ENCODE measurements at places on chromosomes 1 and 21. TPM values are rescaled to one million over a fixed set of nuclear protein-coding genes. Genes with fewer than 3 reads are reported as not detected.

TAS1R1 gene
- total RNA-seq: not detected

- no peak for DNase-seq
Observed at GRCh38 chr1:160664573-160665051, 17.8 kb upstream of the SLAMF1 start.

KMO gene
- total RNA-seq: not detected

DNA sequence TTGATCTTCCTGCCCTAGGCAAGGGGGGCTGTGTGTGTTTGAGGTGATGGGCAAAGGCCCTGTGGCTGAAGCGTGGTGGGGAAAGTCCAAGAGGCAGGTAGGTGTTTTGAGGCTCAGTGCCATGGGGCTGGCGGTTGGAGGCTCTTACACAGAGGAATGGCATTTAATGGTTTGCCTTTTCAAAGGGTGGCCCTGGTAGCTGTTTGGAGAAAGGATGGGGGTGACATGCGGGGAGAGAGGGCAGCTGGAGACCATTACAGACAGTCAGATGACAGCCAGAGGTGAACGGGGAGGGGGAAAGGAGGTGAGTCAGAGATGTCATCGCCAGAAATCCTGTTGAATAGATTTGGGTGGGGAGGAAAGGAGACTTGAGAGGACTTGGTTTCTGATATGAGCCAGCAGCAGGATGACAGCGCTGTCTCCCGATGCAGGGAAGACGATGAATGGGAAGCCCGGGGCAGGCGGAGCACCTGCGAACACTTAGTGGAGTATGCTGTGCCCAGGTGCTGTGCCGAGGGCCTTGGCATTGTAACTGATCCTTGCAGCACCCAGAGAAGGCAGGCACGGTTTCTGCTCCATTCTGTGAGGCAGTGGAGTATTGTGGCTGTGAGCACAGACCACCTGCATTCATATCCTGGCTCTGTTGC lies 56.3 kb downstream of the MAN1C1 start:
- DNase-seq: no peak

PIK3C2B gene
- total RNA-seq: 51.6 TPM

EPS8L3 gene
- total RNA-seq: 1.2 TPM

DNA sequence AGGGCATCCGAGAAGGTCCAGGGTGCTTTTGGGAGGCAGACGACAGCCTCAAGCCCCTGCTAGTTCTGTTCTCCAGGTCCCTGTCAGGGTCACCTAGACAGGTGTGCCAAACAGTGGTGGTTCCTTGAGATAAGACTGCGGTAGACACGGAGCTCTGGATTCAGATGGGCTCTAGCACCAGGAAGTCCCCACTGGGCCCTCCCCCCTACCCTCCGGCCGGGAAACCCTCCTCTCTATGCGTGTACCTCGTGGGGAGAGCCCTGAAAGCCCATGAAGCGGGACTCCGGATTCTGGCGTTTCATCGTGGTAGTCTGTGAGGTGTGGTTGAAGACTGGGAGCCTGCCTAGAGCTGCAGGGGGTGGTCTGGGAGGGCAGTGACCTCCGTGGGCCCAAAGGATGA lies 2.1 kb upstream of the KCNA2 start:
- no peak for DNase-seq

GRCh38 chr1:154463512-154463990 lies 38.5 kb upstream of the TDRD10 start:
- no peak for DNase-seq

DNA sequence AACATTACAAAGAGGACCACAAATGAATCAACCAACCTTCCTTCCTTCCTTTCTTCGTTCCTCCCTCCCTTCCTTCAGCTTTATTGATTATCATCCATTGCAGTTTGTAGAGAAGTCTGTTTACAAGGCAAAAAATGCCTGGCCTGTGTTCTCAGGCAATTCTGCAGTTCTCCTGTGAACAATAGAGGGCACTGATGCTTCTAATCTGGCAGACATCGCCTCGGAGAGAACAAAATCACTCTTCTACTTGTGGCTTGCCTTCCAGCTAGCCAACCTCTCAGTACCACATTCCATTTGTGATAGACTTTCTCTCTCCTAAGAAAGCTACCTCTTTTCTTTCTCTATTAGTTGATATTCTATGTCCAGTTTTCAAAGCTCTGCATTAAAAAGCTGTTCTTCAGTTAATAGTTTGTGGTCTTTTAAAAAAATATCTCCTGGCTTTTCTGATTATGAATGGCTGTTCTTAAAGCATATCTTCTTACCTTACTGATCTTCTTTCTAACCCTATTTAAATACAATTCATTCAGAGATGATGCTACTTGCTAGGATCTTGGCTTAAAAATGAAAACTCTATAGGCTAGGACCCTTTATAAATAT lies 26.9 kb upstream of the ESRRG start:
- DNase-seq: no peak

C1orf116 gene
- 30.2 TPM for total RNA-seq

PGLYRP4 gene
- not detected for total RNA-seq

- no peak for DNase-seq
Observed at GRCh38 chr21:14382486-14382834, 486 bp downstream of the HSPA13 start.

- DNase-seq: no peak
Observed at GRCh38 chr1:240417317-240417716, 194.6 kb downstream of the GREM2 start.

- DNase-seq: peak; percentile 51
Observed at GRCh38 chr1:156816561-156817328, at the start of gene SH2D2A. SH2D2A (minus strand) TSS chr1:156816848; CDS start chr1:156816708, 140 bp downstream.

DNA sequence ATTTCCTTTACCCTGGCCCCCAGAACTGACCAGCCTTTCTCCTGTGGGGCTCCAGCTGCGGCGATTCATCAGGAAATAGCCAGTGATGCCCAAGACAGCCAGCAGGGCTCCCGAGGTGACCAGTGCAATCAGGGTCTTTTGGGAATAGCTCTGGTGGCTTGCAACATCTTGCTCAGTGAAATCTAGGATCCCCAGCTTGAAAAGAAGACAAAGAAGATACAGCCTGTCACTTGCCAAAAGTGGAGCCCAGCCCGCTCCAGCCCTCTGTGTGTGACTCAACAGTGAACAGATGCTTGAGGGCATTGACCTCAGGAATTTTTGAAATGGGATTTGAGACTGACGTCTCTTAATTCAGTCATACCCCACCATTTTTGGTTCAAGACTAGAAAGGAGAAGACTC lies 22.3 kb downstream of the CD34 start:
- no peak for DNase-seq

DNA sequence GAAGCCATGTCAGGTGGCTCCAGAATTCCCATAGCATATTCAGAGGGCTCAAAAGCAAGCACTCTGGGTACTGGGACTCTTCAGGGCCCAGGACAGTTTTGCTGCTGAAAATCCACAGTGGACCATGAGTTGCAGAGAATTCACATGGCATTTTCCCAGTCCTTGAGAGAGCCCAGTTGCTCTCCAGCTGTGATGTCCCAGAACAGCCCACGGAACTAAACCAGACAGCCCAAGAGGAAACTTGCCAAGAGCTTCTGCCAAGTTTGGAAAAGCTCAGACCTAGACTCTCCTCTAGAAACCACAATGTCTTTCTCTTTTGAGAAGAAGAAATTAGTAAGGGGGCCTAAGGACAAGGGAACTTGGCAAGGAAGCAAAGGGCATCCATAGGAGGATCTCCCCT lies 69.4 kb downstream of the RGS2 start:
- no peak for DNase-seq

LCA5L gene
- 1.8 TPM for total RNA-seq

UTS2 gene
- total RNA-seq: 23.8 TPM

GRCh38 chr1:151858886-151859665 lies 5.6 kb upstream of the THEM5 start:
- no peak for DNase-seq

- no peak for DNase-seq
Observed at GRCh38 chr1:201409440-201409839, 10.3 kb upstream of the LAD1 start.

DNA sequence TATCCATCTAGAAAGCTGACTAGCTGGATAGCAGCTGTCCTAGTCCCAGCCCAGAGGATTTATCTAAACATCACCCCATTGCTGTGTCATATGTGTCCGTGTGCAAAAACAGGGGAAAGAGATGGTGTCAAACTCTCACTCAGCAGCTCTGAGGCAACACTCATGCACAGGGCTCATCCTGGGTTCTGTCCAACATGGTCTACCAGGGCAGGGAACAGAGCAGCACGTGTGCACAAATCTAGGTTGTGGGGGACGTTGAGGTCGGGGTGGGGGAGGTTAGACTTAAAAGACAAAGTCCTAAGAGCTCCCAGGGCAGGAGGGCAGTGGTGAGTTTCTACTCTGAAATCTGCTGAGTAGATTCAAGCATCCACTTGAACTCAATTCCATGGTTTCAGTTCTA lies 16.2 kb downstream of the PI4KB start:
- no peak for DNase-seq

DNA sequence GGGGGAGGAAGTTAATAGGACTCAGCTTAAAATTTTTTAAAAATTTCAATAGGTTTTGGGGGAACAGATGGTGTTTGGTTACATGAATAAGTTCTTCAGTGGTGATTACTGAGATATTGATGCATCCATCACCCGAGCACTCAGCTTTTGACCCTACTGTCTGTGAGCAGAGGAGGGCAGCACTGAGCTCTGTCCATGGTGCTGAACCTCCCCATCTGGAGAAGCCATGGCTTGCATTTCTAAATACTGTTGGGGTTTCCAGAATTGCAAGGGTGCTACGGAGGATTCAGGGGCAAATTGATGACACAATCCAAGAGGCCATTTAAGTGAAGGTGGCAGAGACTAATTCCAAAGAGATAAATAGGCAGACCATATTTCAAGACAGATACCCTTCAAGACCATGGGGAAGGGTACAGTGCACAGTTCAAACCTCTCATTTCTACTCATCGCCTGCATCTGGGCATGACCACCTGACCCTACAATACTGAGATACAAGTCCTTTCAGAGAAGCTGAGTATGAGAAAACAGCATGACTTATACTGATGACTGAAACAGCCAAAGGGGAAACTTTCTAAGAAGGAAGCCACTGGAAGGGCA lies 17.2 kb downstream of the SYT2 start:
- DNase-seq: peak; percentile 46

DNA sequence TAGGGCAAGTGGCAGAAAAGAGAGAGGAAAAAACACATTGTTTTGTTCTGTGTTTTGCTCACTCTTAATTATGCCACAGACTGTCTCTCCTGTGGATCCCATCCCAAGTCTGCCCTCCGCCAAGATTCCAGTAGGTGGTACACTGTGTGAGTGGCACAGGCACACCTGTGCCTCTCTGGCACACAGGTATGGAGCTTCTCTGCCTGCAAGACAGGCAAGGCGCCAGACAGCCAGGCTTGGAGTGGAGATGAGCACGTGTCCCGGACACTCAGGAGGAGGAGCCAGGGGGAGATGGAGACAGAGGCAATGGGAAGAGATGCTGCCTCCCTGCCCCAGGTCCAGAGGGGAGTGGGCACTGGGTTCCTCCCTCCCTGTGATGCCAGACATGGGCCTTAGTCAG lies 6.5 kb upstream of the GRIK3 start:
- DNase-seq: no peak

DNA sequence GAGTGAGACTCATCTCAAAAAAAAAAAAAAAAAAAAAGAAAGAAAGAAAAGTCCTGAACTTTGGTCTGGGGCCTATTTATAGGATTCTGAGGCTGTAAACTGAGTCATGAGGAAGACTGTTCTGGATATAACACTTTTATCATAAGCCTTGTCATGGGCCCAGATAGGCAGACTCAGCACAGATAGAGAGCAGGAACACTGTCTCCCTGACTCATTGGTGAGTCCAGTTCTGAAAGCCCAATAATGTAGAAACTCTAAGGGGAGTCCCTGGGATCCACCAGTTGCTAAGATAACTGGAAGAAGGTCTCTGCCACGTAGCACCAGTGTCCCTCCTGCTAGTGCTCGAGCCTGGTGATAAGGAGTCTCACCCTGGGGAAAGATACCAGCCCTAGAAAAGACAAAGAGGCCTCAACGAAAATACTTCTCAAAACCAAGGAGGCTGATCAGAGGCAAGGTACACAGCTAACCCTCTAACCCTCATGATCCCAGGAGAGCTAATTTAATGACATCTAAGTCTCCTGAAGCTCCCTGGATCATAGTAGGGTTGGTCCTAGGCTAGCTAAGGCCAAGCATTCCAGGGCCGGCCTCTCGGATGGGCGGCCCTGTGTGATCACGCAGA lies 43.5 kb downstream of the LPAR3 start:
- no peak for DNase-seq

DNA sequence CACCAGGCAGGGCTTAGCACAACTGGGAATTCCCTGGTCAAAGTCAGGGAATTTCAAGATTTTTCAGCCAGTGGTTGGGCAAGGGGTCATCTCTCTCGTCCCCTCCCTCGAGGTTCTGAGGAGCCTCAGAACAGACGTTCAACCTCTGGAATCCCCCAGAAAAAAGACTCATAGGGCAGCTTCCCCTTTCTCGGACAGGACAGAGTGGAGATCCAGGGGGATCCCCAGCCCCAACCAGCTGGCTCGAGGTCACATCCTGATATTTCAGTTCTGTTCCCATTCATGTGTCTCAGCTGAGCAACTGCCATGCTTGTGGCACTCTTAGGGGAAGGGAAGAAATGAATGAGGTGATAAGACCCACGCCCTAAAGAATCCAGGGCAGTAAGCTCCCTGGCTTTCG lies 4.9 kb upstream of the LAD1 start:
- DNase-seq: no peak

LCE1B gene
- total RNA-seq: not detected

DNA sequence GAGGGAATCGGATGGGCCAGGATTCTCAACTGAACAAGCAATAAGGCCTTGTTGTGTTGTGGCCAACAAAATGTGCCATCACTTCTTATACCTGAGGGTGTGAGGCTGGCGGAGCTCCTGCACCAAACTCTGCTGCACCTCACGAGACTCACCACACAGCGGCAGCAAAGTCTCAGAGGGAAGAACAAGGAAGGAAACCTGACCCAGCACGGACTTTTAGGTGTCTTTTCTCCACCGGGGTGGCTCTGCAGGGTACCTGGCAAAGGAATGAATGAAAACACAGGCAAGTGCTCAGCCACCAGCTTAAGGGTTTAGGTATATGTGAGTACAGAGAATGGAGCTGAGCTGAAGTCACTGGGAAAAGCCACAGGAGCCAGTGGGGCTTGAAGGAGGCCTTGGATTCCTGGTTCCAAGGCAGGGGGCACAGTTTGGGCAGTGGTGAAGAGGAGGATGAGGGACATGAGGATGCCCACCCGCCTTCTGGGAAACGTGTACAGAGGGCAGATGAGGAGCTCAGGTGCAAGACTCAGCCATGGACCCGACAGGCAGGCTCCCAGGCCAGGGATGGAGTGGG lies 31.1 kb upstream of the HSD3B1 start:
- DNase-seq: peak; percentile 74

DNA sequence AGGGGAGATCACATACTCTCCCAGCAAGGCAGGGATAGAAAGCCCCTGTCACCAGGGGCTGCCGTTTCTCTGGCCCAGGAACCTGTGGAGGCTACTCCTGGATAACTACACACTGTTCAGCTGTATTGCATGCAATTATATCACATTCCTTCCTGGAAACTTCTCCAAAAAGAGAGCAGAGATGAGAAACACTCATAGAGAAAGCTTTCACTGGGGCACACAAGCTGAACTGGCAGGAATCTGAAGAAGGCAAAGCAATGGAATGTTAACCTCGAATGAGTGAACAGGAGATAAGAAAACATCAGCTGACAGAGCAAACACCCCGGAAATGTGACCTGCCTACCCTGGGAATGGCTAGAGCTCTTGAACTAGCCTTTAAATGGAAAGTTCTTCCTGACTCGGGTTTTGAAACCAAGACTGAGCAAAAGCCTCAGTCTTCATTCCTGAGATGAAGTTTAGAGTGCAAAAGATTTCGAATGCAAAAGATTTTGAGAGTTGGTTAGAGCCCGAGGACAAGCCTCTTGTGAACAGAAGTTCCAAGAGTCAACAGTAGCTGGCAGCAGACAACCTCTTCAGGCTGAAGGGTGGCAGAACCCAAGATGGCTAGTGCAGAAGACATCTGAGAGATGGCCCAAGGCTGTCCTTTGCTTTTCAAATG lies 32.3 kb downstream of the CCN1 start:
- DNase-seq: peak; percentile 98

- DNase-seq: no peak
Observed at GRCh38 chr1:234281826-234282489, 91.3 kb upstream of the COA6 start.
